ENCODE measurements at places on chromosomes 3 and 15. TPM values are rescaled to one million over a fixed set of nuclear protein-coding genes. Genes with fewer than 3 reads are reported as not detected.

Gene SPTSSB
- total RNA-seq, result not detected

Gene MESP1
- total RNA-seq, result under 0.01 TPM

Gene CCDC191
- 4.0 TPM for total RNA-seq

Gene SLC28A2
- total RNA-seq, result not detected

Gene AGTR1
- total RNA-seq, result 13.3 TPM

Gene SKOR1
- total RNA-seq, result 0.36 TPM

Gene SCAMP5
- total RNA-seq, result 0.88 TPM

Gene PLXNB1
- 33.7 TPM for total RNA-seq

Gene CDCP1
- 7.6 TPM for total RNA-seq

All from osteoblast (primary cell).